ENCODE measurements at places on chromosomes 6 and 20.

GRCh38 chr6:90347411-90347851, 50.8 kb upstream of the BACH2 start:
- DNase-seq: no peak

DNA sequence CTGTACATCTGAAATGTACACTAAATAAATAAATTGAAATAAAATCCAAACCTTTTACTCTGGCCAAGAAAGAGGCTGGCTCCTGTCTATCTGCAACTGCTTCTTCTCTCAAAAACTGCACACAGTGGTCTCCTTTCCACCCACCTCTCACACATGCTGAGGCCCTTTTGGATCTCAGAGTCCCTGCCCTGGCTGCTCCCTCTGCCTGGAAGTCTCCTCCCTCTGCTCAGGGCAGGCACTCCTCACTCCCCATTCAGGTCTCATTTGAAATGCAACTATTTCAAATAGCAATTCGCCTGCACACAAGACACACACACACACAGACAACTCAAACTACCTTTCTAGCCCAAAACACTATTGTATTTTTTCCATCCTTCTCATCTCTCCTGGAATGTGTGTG, 348.8 kb downstream of the PKHD1 start:
- DNase-seq: no peak

DNA sequence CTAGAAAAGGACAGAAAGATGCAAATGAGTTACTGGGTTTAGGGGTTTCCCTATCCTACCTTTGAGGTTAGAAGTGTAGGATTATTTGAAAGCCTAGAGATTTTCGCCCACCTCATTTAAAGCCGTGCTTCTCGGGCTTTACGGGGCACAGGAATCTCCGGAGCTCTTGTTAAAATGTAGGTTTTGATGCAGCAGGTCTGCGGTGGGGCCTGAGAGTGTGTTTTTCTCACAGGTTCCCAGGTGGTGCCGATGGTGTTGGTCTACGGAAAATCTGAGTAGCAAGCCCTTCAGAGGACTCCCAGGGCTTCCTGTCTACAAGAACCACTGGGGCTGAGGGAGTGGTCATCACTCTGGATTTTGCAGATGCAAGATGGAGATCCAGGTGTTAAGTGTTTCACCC, 47.5 kb downstream of the TRAM2 start:
- DNase-seq: no peak

DNA sequence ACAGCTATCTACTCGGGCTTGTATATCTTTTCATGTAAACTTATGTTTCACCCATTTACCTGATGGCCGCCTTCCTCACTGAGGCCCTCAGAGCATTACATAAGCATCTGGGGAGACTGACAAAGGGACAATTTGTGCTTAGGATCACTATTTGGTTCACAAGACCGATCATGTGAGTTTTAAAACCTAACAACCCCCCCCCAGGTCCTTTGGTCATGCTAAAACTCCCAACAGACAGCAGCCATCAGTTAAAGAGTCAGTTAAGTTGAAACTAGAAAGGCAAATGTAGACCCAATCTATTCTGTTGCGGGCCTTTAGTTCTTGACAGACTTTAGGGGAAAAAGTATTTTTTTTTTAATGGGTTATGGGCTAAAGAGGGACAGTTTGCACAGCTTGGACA, 205.0 kb upstream of the RNF24 start:
- no peak for DNase-seq

DNA sequence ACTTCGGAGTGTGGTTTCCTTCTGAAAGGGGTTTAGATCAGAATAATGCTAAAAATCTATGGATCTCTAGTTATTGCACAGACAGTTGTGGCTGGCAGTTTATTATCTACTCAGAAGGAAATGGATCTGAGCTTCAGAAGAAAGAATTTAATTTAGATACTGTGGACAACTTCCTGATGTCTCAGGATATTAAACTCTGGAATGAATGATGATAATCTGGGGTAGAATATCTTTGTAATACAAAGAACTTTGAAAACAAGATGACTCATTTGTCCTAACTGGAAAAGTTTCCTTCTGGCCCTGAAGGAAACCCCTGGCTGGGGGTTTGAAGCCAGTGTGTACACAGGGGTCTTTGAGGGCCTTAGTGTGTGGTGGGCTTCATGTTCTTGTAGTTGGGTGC, 78.0 kb downstream of the EDN3 start:
- DNase-seq: no peak

GRCh38 chr20:35359335-35359950, 52.3 kb downstream of the UQCC1 start:
- no peak for DNase-seq

GRCh38 chr20:62479156-62479555, 3.4 kb upstream of the GATA5 start:
- no peak for DNase-seq

DNA sequence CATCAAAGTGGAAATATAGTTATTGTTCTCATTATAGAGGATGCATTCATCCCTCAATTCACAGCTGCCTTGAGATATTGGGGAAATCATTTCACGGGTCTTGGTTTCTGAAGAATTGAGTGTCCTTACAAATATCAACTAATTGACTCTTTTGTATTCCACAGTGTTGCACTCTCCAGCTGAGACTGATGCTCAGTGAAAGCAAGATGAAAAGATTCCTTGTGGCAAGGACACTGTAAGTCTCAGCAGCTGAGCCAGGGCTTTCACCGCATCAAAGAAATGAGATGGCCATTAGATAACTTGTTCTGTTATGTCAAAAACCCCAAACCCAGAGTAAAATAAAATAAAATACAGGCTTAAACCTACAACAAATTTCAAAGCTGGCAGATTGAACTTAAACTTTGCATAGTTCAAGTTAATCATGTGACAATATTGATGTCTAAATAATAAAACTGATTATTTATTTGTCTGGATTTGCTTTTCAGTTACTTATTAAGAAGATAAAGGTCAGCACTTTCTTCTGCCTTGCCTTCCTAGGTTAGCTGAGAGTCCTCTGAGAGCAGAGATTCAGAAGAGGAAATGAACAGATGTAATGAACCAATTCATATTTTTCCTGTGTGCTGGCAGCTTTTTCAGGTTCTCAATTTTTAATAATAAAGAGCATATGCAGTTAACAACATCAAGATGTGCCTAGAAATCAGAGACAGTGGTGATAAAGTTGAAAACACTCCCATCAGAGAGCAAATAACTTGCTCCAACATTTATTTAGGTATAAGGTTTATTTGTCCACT, 82.4 kb upstream of the SMLR1 start:
- no peak for DNase-seq

GRCh38 chr20:54218470-54218869, 10.6 kb downstream of the PFDN4 start:
- no peak for DNase-seq

- DNase-seq: no peak
These were observed 17.5 kb upstream of the KCNK16 start for GRCh38 chr6:39339868-39340550.

- no peak for DNase-seq
These were observed 23.8 kb upstream of the FAM217A start for GRCh38 chr6:4102687-4103244.

GRCh38 chr20:13694420-13695150, 55.9 kb upstream of the TASP1 start:
- no peak for DNase-seq

DNA sequence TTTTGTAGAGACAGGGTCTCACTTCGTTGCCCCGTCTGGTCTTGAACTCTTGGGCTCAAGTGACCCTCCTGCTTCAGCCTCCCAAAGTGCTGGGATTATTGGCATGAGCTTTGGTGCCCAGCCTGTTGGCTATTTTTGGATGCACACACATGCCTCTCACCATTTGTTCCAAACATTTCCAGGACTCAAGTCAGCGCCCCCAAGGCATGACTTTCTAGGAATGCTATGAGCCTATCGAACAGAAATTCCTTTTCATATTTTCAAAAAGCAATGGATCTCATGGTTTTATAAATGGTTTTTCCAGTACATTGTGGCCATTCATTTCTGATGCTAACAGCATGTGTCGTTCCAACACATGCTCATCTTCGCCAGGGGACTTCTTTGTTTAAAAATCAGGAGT, 119.3 kb upstream of the NAA20 start:
- no peak for DNase-seq

GRCh38 chr6:161639772-161640171, 365.9 kb upstream of the AGPAT4 start:
- DNase-seq: no peak

Measured in activated CD4-positive, alpha-beta T cell treated with anti-CD3 and anti-CD28 coated beads, Interleukin-2, amount 50 U/mL, for 4 hours (primary cell).